ENCODE measurements at places on chromosomes 3 and 15. TPM values are rescaled to one million over a fixed set of nuclear protein-coding genes. Genes with fewer than 3 reads are reported as not detected.

GRCh38 chr15:63362196-63362595 lies 19.4 kb downstream of the CA12 start:
- H3K27ac ChIP-seq: no peak overlapping the region
- H3K4me3 ChIP-seq: no peak overlapping the region
- H3K36me3 ChIP-seq: no peaks in the 10 kb centered on the region
- no peak for DNase-seq
- H3K4me1 ChIP-seq: no peaks in the 10 kb centered on the region
- peaks cover 10% of the 10 kb centered on the region for H3K27me3 ChIP-seq

DNA sequence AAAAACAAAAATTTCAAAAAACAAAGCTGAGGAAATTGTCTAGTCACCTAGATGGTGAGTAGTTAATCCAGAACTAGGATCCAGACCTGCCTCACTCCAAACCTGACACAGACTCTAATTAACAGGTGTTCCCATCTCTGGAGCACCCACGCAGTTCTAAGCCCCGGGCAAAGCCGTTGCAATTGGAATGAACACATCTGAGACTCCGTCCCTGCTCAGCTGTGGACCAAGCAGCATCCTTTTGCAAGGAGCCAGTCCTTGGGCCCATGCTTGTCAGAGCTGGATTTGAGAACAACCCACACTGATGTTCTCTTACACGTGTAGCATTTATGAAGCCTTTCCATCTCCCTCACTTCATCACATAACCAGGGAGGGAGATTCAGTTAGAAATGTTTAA lies 54.8 kb downstream of the LMCD1 start:
- H3K27me3 ChIP-seq: no peaks in the 10 kb centered on the region
- no peaks in the 10 kb centered on the region for H3K4me1 ChIP-seq
- H3K27ac ChIP-seq: no peak overlapping the region
- DNase-seq: no peak

GRCh38 chr3:84209474-84209873 lies 749.3 kb upstream of the CADM2 start:
- H3K4me3 ChIP-seq: no peak overlapping the region
- H3K27ac ChIP-seq: no peak overlapping the region
- no peaks in the 10 kb centered on the region for H3K4me1 ChIP-seq
- H3K27me3 ChIP-seq: no peaks in the 10 kb centered on the region

GRCh38 chr3:61697301-61697700 lies 135.9 kb downstream of the PTPRG start:
- no peaks in the 10 kb centered on the region for H3K36me3 ChIP-seq
- H3K27me3 ChIP-seq: no peaks in the 10 kb centered on the region
- DNase-seq: no peak
- H3K27ac ChIP-seq: no peak overlapping the region
- no peaks in the 10 kb centered on the region for H3K4me1 ChIP-seq

GRCh38 chr15:45105586-45105985 lies 8.4 kb downstream of the DUOX2 start:
- H3K27me3 ChIP-seq: peaks cover 16% of the 10 kb centered on the region
- no peak overlapping the region for H3K27ac ChIP-seq
- no peaks in the 10 kb centered on the region for H3K36me3 ChIP-seq
- H3K4me3 ChIP-seq: no peak overlapping the region
- no peak for DNase-seq

Gene HES1
- total RNA-seq: 42.0 TPM

Gene IQCH
- 2.6 TPM for total RNA-seq

All from endothelial cell of umbilical vein (primary cell).